ENCODE measurements at places on chromosomes 13 and 19.

GRCh38 chr13:33548069-33548468, 262.5 kb upstream of the STARD13 start:
- DNase-seq: no peak

- peak; percentile 20 for DNase-seq
These were observed 26.3 kb downstream of the TSSK6 start for GRCh38 chr19:19488875-19489690.

- DNase-seq: no peak
These were observed 7.7 kb downstream of the PAF1 start for GRCh38 chr19:39382991-39383828.

DNA sequence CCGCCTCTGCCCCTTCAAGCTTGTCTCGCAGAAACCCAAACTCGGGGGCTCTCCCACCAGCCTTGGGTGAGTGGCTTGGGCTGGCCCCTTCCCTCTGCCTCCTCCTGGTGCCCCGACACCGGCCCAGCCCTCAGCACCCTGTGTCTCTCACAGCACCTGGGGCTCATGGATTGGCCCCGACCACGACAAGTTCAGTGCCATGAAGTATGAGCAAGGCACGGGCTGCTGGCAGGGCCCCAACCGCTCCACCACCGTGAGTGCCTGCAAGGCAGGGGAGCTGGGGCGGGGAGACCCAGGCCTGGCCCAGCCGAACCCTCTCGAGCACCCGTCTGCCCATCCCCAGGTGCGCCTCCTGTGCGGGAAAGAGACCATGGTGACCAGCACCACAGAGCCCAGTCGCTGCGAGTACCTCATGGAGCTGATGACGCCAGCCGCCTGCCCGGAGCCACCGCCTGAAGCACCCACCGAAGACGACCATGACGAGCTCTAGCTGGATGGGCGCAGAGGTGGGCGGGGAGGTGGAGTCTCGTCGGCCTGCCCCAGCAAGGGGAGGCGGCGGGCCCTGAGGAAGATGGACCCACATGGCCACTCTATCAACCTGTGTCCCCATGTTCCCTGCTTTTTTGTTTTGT, 13.6 kb downstream of the PRKCSH start:
- DNase-seq: no peak

DNA sequence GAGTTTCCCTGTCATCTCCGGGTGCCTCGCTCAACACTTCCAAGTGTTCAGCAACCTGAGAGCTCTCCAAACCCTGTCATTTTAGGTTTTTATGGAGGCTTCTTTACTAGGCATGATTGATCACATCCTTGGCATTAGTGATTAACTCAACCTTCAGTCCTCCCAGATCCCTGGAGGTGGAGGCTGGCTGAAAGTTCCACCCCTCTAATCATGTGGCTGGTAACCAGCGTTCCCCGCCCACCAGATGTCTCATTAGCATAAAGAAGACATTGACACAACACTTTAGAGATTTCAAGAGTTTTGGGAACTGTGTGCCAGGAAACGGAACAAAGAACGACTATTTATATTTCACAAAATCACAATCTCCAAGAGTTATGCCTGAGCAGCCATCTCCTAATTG, 71.1 kb upstream of the RGCC start:
- DNase-seq: no peak

GRCh38 chr19:33110137-33110910, 21.6 kb upstream of the WDR88 start:
- no peak for DNase-seq

- DNase-seq: no peak
These were observed 186.4 kb downstream of the KLF5 start for GRCh38 chr13:73245246-73245645.

- peak; percentile 19 for DNase-seq
These were observed 11.0 kb upstream of the CA11 start for GRCh38 chr19:48656840-48657474.

DNA sequence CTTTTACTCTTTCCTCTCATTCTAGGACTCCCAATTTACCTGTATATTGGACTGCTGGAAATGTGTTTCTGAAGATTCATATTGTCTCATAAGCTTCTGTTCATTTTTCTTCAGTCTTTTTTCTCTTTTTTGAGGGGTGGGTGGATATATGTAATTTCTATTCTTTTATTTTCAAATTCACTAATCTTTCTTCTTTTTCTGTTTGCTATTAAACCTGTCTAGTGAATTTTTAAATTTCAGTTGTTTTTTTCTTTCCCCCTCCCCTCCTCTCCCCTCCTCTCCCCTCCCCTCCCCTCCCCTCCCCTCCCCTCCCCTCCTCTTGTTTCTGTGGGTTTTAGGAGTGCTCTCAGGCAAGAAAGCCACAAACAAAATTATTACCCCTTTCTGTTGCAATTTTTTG, 16.9 kb upstream of the ZNF527 start:
- DNase-seq: no peak

GRCh38 chr13:58855283-58855682, 1223.7 kb downstream of the PCDH17 start:
- DNase-seq: no peak

- no peak for DNase-seq
These were observed 44.7 kb upstream of the ZNF30 start for GRCh38 chr19:34881982-34882381.

GRCh38 chr13:39575641-39576238, 27.3 kb downstream of the LHFPL6 start:
- no peak for DNase-seq

- peak; percentile 18 for DNase-seq
These were observed 24.7 kb upstream of the ADGRE1 start for GRCh38 chr19:6862673-6863078.

- no peak for DNase-seq
These were observed 721.0 kb downstream of the PCDH9 start for GRCh38 chr13:66509175-66509574.

DNA sequence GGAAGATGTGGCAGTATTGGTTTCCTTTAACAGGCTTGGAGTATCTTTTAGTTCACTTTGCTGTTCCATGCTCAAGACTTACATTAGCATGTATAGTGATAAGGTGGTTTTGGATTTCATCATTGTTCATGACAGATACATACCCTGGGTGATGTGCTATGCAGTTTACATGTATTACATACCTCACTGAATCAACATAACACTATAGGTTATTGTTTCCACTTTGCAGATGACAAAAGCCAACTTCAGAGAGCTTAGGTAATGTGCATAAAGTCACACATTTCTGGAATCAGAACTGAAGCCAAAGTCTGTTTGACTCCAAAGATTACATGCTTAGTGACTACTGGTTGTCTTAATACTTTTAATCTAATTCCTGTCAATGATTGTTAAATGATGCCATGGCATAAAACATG, 7.1 kb downstream of the COMMD6 start:
- no peak for DNase-seq

- DNase-seq: no peak
These were observed 2.4 kb downstream of the FOSB start for GRCh38 chr19:45469945-45470761.

DNA sequence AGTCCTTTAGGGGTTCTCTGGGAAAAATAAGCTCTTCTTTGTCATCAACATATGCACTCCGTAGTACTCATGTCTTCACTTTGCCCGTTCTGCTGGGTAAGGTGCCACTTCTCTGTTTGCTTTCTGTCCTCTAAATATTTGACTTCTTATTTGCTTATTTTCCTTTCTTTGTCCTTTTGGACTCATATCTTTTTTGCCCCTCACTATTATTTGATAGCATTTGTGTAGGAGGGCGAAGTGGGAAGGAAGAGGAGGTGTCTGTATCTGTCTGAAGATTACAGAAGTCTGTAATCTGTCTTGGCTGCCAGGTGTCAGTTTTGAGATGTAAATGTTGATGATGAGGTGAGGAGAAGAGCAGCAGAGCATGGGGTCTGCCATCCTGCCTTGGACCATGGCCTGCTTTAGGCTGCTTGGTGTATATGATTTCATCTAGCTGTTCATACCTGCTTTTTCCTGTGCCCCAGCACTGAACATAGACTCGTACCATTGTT, 30.8 kb downstream of the USPL1 start:
- no peak for DNase-seq

DNA sequence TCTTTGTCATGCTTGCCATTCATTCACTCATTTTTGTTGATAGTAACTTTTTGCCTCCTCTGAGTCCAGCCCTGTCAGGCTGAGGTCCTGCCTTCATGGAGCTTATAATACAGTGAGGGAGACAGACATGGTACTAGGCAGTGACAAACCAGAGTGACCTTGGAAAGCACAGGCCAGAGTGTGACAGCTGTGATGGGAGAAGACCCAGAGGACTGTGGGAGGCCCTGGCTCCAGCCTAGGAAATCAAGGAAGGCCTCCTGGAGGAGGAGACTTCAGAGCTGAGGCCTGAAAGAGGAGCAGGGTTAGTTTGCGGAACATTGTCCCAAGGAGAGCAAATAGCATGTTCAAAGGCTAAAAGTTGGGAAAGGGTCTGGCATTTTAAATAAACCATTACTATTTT, 20.5 kb downstream of the PAK4 start:
- no peak for DNase-seq

- DNase-seq: no peak
These were observed 40.8 kb upstream of the RFXAP start for GRCh38 chr13:36778083-36778671.

DNA sequence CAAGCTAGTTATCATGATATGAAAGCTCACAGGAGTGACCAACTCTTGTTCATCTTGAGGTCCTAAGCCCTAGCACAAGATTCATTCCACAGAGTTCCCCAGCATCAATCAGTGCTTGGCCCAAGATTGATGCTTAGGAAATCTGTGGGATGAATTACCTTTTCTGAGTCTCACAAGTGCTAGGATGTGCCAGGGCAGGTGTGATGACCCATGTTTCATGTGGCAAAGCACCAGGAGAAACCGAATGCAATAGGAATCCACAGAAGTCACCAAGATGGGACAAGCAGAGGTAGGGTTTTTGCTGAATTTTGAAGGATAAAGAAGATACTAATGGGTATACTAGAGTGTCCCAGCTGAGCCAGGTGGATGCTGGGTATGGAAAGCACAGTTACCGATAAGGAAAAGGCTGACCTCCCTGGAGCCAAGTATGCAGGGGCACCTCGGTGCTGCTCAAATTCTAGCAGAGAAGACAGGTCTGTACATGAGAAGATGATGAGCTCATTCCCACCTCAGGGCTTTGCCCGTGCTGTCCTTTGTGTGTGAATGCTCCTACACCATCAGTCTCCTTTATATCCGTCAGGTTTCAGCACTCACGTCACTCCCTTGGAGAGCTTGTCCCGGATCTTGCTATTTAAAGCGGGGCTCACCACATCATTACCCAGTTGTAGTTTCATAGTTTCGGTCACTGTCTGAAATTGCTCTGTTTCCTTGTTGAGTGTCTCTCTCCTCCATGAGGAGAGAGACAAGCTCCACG, 168.9 kb upstream of the TSC22D1 start:
- DNase-seq: no peak

- no peak for DNase-seq
These were observed at the start of gene CBY2 for GRCh38 chr13:45702088-45702487. Gene CBY2, plus strand, starts transcription at chr13:45702320. Its CDS starts 71 bp downstream, at chr13:45702391.

GRCh38 chr19:7069904-7070226, 362 bp downstream of the ZNF557 start:
- no peak for DNase-seq

DNA sequence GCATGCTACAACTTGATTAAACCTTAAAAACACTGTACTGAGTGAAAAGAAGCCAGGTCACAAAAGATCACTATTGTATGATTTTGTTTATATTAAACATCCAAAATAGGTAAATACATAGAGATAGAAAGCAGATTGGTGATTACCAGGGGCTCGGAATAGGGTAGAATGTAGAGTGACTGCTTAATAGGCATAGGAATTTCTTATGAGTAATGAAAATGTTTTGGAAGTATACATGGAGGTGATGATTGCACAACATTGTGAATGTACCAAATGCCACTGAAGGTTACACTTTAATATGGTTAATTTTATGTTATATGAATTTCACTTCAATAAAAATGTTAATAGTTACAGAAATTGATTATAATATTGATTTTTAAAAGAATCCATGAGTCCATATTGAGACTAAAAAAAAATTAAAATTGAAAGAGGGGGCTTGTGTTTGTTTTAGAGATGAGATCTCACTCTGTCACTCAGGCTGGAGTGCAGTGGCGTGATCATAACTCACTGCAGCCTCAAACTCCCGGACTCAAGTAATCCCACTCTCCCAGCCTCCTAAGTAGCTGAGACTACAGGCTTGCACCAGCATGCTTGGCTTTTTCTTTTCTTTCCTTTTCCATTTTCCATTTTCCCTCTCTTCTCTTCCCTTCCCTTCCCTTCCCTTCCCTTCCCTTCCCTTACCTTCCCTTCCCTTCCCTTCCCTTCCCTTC, 85.1 kb downstream of the FNDC3A start:
- DNase-seq: no peak

GRCh38 chr13:83810136-83810535, 72.1 kb downstream of the SLITRK1 start:
- DNase-seq: no peak

- DNase-seq: no peak
These were observed 9.5 kb downstream of the ERFL start for GRCh38 chr19:41918653-41919244.

- no peak for DNase-seq
These were observed 113.2 kb downstream of the ESD start for GRCh38 chr13:46683676-46684260.

- DNase-seq: no peak
These were observed 165.5 kb downstream of the TBC1D4 start for GRCh38 chr13:75316427-75316826.

- DNase-seq: no peak
These were observed 192.6 kb upstream of the SERP2 start for GRCh38 chr13:44180876-44181536.

DNA sequence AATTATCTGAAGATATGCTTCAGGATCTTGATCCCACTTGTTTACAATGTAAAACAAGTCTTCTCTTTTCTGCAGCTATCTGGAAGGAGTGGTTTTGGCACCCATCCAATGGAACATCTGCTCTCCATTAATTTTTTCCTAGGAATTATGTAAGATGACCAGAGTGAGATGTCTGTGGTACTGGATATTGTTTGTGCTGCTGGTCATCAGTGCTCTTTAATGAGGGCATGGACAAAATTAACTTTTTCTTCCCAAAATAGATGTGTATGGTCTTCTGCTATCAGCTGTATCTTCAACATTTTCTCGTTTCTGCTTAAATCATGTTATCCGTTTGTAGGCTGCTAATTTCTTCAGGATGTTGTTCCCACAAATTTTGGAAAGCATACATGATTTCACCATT, 415.4 kb upstream of the KLHL1 start:
- DNase-seq: no peak

GRCh38 chr13:24288870-24289269, 20.5 kb upstream of the C1QTNF9 start:
- no peak for DNase-seq

GRCh38 chr13:113836768-113837559, 26.9 kb downstream of the GAS6 start:
- no peak for DNase-seq

DNA sequence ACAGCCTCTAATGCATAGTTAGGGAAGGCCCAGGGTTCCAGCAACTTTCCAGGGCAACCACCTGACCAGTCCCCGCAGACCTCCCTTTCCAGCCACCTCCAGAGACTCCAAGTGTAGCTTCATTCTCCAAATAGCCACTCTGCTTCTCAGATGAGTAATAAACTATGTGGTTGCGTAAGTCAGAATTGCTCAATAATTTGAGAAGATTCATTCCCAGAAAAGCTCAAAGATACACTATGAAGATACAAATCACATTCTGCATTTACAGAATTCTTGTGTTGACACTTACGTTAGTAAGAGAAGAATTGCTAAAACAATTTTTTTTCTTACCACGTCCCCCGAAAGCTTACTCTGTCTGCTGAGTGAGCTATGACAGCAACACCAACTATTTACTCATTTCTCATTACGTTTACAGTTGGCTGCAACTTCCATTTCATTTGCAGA, 8.2 kb upstream of the LATS2 start:
- no peak for DNase-seq

Measured in NCI-H774 (cell line).